ENCODE measurements at places on chromosomes 5 and 9. TPM values are rescaled to one million over a fixed set of nuclear protein-coding genes. Genes with fewer than 3 reads are reported as not detected.

ARHGEF28 gene
- total RNA-seq = 16.9 TPM

NEUROG1 gene
- not detected for total RNA-seq

FBXL7 gene
- total RNA-seq = 14.2 TPM

SLC6A3 gene
- not detected for total RNA-seq

MEF2C gene
- 27.6 TPM for total RNA-seq

KCNN2 gene
- 7.8 TPM for total RNA-seq

All from gastroesophageal sphincter (tissue), 4 donors.